ENCODE measurements at places on chromosomes 11 and 22.

GRCh38 chr11:36467012-36467411 is 43.1 kb downstream of the TRAF6 start:
- DNase-seq = no peak

DNA sequence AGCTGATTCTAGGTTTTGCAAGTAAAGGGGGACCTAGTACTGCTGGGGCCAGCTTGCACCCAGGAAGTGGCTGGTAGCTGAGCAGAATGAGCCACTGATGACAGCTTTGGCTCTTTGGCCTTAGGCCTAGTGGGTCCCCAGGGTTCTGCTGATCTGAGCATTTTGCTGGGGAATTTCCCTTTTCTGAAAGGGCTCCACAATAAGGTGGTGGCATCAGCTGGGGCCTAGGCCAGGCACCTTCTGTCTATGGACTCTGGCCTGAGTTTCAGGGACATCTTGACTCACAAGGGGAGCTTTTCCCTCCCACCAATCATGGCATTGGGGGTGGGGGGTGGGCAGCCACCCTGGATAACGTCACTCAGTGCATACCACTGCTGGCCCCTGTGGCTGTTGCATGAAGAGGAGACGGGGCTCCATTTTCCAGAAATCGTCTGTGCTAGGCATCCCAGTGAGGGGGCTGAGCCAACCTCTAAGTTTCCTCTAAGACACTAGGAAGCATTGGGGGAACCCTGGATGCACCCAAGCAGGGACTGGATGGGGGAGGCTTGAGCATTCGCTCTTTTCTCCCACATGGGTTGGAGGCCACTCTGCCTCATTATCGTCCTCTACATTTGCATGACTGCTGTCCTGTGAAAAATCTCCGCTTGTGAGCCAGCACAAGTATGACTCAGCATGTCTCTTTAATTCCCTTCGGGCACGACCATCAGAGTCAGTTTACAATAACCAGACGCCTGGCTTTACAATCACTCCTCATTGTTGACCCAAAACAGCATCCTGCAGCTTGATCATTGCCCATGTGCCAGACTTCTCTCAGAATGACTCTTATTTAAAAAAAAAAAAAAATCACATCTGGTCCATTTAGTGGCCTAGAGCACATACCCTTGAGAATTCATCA is 145.0 kb upstream of the THY1 start:
- DNase-seq = no peak

- DNase-seq = no peak
Observed at GRCh38 chr22:36236388-36237319, 2.7 kb downstream of the APOL2 start.

DNA sequence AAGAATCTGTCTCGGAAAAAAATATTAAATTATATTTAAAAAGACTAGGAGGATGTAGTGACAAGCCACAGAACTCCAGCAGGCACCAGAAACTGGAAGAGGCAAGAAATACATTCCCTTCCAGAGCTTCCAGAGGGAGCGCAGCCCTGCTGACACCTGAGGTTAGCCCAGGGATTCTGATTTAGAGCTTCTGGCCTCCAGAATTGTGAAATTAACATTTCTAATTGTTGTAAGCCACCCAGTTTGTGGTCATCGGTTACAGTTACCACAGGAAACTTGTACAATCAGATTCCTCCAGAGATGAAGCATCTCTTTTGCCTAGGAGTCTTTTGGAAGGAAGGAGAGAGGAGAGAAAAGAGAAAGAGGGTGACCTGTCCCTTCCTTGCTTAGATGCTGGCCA is 6.4 kb upstream of the UBASH3B start:
- no peak for DNase-seq

DNA sequence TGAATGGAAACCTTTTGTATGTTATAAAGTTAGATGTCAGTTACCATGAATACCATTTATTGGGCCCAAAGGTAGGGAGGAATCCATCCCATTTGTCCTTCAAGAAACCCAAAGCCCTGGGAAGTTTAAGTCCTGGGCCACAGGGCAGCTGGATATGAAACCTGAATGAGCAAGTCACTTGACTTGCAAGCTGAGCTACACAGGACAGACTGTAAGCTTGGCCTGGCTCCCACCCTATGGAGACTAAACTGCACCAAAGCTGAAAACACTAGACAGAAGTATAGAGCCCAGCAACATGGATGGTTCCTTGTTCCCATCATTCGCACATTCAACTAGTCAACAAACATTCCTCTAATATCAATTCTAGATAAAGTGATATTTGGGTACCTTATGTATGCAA is 71.3 kb downstream of the KCNC1 start:
- no peak for DNase-seq

DNA sequence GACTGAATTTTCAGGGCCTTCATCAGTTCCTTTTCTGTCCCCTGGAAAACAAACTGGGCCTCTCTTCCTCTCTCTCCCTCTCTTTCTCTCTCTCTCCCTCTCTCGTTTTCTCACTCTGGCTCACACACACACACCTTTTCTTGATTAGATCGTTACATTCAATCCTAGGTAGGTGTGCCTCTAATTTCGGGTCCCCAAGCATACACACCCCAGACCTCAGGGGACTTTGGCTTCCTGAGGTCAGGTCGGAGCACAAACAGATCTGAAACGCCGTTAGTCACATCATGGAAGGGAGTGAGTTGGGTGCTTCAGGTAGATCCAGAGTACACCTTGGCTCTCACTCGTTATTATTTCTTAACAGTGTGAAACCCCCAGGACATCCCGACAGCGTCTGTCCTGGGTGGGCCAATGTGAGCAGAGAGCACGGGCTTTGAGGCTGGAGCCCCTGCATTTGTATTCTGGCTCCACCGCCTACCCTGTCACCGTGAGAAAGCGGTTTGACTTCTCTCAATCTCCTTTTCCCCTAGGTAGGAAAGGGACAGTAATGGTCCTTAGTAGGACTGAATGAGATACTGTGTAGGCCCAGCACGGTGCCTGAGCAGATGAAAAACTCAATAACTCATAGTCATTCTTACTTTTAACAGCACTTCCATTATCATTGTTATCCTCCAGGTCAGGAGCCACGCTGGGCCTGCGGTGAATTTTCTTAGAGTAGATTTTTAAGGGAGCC is 37.3 kb upstream of the POU2AF1 start:
- no peak for DNase-seq

GRCh38 chr22:19750507-19751490 is 9.8 kb upstream of the TBX1 start:
- DNase-seq = no peak

- no peak for DNase-seq
Observed at GRCh38 chr11:133046252-133046651, 486.0 kb downstream of the OPCML start.

DNA sequence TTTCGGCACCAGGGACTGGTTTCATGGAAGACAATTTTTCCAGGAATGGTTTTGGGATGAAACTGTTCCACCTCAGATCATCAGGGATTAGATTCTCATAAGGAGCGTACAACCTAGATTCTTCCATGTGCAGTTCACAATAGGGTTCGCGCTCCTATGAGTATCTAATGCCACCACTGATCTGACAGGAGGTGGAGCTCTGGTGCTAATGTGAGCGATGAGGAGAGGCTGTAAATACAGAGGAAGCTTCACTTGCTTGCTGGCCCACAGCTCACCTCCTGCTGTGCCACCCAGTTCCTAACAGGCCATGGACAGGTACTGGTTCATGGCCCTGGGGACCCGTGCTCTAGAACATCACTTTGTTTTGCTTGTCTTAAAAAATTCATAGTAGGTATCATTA is 41.8 kb upstream of the AMPD3 start:
- DNase-seq = peak; percentile 34

GRCh38 chr11:61114913-61115312 is 12.6 kb downstream of the CD5 start:
- DNase-seq = no peak

GRCh38 chr22:18035751-18036150 is 11.4 kb upstream of the MICAL3 start:
- no peak for DNase-seq

DNA sequence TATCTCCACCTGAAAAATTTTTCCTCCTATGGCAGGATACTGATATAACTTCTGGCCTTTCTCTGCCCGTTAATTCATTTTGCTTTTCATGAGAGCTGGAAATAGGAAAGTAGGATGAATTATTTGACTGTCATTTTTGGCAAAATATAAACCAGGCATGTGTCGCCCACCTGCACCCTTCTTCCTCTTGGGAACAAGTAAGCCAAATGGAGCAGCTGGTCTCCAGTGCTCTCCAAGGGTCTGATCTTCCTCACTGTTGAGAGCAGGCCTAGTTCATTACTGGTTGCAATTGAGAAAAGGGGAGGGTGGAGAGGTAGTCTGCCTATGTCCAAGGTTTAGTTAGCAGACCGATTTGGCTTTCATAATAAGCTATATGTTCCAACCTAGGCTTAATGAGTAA is 582.2 kb downstream of the DLG2 start:
- no peak for DNase-seq

- DNase-seq = no peak
Observed at GRCh38 chr22:29623059-29623458, 19.6 kb downstream of the NF2 start.

GRCh38 chr11:108206171-108206570 is 16.3 kb downstream of the NPAT start:
- DNase-seq = no peak

DNA sequence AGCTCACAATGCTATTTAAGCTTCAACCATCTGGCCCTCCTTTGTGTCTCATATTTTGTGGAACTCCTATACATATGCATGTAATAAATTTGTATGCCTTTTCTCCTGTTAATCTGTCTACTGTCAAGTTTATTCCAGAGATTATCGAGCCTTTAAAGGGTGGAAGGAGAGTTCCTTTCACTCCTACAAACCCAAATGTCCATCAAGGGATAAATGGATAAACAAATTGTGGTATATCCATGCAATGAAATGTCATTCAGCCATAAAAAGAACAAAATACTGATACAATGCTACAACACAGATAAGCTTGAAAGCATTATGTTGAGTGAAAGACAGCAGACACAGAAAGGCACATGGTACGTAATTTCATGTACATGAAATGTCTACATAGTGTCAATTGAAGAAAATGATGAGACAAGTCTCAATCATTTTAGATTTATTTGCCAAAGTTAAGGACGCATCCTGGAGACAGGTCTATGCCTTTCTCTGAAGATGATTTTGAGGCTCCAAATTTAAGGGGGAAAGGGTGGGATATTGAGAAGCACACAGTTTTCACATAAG is 17.7 kb upstream of the FEZ1 start:
- no peak for DNase-seq

DNA sequence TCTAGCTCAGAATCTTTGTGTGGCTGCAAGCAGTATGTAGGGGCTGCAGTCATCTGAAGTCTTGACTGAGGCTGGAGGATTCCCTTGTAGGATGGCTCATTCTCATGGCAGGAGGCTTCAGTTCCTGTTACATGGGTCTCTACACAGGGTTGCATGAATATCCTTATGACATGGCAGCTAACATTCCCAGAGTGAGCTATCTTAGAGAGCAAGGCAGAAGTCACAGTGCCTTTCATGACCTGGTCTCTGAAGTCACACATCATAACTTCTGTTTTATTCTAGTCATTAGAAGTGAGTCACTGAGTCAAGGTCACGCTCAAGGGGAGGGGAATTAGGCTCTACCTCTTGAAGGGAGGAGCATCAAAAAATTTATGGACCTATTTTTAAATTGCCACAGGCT is 10.3 kb upstream of the SPON1 start:
- DNase-seq = no peak

- no peak for DNase-seq
Observed at GRCh38 chr11:59425131-59425530, 1.1 kb downstream of the OR5A2 start.

DNA sequence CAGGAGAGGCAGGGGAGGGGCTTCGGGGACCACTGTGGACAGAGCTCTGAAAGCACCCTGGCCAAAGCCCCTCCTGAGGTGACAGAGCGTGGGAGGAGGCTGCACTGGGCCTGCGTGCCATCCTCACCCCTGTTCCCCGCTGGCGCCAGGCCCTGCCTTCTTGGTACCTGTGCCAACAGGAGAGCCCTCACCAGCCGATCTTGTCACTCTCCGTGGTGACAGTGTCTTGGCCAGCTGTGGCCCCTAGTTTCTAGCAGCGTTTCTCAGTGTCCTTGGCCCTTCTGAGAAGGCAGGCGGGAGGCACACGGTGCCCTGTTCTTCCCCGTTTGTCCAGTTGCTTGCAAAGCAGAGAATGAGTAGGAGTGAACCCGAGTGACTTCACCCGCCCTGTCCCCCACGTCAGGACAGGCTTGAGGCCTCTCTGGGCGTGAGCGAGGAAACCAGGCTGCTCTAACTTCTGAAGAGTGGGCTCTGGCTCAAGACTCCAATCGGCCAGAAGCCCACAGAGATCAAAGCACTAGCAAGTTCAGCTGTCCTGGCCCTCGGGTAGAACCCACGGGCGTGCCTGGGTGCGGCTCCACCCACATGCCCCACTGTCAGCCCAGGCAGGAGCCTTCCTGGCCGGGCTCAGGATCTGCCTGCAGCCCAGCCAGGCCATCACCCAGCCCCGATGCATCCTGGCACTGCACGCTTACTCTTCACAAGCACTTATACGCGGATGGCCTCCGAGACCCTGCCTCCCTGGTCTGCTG is 60.2 kb upstream of the EMID1 start:
- DNase-seq = no peak

Data from stimulated activated CD4-positive, alpha-beta T cell treated with anti-CD3 and anti-CD28 coated beads, Interleukin-1b, Interleukin-23, amount 100 ng/mL, for 48 hours (primary cell).